Left hindlimb (tissue), 1 donor: ENCODE measurements at places on chromosomes 7 and 10.

- DNase-seq: no peak
Observed at GRCh38 chr7:95933618-95934017, 161.3 kb downstream of the DYNC1I1 start.

DNA sequence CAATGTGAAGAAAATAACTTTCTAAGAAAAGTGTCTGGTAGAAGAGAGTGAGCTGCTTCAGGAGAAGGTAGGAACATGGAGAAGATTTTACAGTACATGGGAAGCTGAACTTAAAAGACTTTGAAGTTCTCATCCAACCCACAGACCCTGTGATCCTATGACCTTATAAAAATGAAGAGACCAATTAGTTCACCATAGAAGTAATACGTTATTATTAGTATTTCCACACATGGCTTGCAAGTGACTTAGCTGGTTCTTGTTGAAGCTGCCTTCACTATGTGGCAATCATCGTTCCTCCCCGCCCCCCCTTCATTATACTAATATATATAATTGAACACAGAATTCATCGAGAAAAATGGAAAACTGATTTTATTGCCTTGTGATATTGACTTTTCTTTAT lies 129.1 kb downstream of the SND1 start:
- no peak for DNase-seq

GRCh38 chr10:47196691-47197090 lies 103.3 kb upstream of the GDF10 start:
- DNase-seq: no peak

DNA sequence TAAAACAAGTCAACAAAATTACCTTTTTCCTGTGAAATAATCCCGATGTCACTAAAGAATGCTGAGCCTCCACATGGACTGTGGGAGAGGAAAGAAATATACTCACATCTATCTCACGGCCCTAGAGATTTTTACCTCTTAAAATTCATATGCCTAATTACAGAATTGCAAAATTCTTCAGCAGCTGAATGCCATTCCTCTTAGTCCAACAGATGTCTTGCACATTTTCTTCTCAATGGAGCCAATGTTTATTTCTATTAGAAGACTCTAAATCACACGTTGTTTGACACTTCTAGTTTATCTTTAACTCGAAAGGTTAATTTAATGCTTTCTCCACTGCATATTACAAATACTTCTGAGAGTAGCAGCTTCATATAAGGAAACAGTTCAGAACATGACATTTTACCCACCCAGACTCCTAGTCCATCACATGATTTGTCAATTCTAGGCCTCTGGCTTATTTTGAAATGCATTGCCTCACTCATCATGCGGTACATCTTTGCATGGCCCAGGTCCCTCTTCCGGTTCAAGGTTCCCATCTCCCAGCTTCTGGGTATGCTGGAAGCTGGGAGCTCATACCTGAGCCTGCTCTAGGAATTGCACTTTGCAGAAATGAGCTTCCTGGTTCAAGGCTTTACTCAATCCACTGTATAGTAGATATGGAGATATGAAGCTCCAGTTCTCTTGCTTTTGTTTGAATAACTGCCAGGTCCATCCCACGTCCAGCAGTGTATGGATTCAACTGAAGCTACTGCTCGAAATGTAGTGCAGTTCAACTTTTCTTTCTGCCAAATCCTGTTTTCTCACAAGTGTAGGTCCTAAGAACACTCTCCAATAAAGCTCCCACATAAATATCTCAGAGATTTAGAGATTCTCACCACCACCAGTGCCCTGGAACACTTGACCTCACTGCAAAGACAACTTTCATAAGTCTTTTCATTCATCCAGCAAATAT lies 306.2 kb downstream of the GPR37 start:
- DNase-seq: no peak

- no peak for DNase-seq
Observed at GRCh38 chr7:154255324-154255723, 203.1 kb downstream of the DPP6 start.

GRCh38 chr10:6516281-6516928 lies 63.7 kb downstream of the PRKCQ start:
- DNase-seq: no peak
